ENCODE measurements at places on chromosomes 12 and 14.

GRCh38 chr12:13220838-13221237 is 24.3 kb downstream of the EMP1 start:
- DNase-seq = no peak

DNA sequence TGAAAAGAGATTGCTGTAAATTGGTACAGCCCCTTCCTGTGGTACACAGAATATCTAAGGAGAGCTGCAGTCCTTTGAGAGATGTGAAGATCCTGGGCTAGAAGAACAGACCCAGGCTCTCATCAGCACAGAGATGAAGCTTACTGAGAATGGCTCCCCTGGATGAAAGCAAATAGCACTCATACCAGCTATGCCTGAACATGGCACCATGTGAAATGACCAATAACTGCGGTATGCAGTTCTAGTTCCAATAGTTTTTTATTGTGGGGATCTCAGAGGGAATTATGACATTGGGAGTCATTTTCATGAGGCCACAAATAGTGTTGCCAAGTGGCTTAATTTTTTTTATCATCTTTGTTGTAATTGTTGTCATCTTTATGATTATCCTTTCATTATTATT is 15.4 kb upstream of the TRHDE start:
- no peak for DNase-seq

DNA sequence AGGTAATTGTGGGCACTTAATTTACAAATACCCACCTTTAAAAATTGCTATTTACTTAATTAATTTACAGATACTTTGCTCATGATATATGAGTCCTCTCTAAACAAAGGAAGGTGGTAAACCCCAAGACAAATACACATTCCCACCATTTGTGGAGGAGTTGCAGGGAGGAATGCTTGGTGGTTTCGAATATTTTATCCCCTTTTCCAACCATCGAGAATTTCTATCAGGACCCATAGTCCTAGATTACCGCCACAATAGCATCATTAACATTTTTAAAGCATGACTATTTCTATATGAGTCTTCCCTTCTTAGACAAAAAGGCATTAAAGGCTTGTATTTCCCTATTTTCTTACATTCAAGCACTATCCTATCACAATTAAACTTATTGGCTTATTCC is 34.2 kb upstream of the PLEKHA5 start:
- DNase-seq = no peak

DNA sequence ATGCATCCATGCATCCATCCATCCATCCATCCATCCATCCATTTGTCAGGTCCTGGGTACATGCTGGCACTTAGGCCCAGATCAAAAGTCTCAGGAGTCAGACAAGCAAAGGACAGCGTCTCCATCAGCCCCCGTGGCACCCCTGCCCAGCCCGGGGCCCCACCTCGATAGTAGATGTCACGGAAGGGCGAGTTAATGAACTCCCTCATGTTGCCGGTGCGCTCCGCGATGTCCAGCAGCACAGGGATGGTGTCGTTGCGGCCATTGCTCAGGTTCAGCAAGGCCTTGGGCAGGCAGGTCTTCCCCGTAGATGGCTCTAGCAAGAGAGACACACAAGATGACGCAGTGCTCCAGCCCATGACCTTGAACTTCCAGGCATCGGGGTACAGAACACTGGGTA is 30.4 kb downstream of the TRPV4 start:
- no peak for DNase-seq

DNA sequence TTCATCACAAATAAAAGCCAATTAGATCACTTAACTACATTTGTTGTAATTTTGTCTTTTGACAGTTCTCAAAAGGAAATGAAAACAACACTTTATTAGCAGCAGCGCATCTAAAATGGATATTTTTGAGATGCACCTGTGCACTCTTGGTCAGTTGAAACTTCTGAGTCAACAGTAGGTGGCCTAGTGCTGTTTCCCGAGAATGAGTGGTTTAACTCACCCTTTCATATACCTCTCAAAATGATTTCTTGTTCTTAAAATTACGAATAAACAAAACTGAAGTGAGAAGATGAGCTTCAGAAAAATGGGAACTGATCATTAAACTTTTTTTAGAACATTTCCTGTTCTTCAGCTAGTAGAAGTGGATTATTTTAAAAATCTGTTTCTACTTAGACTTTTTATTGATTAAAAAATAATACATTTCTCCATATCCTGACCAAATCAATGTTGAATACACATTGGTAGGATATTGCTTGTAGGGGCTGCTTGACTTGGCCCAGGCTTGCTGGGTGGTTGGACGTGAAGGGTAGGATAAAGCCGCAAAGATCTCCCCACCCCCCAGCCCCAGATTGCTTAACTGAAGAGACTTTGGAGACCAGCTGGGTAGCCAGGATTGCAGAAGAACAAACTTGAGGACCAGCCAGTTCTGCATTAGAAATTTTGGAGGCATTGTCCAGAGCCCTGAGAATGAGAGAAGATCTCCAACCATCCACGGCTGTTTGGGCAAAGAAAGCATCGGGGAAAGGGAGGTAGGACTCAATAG is 22.3 kb upstream of the STK38L start:
- DNase-seq = no peak

DNA sequence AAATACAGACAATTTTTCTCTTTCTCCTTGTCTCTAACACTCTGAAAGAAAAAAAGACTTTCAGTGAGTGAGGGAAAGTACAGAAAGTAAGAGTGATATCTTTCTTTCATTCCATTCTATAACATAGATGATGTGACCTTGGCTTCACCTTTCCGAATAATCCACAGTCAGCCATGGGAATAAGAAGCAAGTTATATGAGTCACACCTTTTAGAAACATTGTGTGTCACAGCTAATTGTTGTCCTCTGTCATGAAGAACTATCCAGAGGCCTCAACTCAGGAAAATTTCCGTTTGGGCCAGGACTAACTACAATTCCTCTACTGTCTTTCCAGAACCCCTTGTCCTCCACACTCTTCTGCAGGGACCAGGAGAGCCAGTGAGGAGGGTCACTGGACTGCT is 209.7 kb upstream of the FAR2 start:
- DNase-seq = no peak

- no peak for DNase-seq
Observed at GRCh38 chr12:12282761-12283425, 16.0 kb upstream of the LRP6 start.

DNA sequence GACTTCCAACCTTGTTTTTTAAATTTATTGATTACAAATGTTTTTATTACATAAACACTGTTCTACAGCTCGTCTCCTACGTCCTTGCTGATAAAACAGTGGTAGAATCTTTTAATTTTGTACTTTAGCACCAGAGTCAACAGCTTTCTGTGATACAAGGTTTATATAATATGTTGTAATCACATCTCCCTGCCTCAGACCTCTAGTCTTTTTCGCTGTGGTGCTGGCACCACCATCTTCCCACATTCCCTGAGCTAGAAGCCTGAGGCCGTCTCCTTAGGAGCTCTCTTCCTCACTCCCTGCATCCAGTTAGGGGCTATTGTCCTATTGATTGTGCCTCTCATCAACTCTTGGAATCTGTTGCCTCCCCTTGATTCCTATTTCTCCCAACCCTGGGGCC is 17.1 kb downstream of the MTHFD1 start:
- DNase-seq = no peak

DNA sequence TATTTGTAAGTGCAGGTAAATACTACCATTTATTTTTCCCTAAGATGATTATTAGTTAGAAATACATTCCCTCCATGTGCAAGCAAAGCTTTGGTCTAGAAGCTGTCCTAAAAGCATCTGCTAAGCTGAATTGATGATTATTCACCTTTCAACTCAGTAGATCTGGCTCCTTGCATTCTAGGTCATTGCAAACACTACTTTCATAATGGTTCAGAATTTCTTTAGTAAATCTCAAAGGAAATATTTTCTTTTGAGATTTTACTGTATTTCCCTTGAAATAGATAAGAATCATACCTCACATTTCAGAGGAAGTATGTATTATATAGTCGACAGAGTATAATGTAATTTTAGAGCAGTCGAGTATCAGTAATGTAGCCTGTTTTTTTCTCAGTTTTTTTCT is 2.4 kb downstream of the ETNK1 start:
- DNase-seq = no peak

- no peak for DNase-seq
Observed at GRCh38 chr14:78946949-78947348, 776.8 kb downstream of the NRXN3 start.

DNA sequence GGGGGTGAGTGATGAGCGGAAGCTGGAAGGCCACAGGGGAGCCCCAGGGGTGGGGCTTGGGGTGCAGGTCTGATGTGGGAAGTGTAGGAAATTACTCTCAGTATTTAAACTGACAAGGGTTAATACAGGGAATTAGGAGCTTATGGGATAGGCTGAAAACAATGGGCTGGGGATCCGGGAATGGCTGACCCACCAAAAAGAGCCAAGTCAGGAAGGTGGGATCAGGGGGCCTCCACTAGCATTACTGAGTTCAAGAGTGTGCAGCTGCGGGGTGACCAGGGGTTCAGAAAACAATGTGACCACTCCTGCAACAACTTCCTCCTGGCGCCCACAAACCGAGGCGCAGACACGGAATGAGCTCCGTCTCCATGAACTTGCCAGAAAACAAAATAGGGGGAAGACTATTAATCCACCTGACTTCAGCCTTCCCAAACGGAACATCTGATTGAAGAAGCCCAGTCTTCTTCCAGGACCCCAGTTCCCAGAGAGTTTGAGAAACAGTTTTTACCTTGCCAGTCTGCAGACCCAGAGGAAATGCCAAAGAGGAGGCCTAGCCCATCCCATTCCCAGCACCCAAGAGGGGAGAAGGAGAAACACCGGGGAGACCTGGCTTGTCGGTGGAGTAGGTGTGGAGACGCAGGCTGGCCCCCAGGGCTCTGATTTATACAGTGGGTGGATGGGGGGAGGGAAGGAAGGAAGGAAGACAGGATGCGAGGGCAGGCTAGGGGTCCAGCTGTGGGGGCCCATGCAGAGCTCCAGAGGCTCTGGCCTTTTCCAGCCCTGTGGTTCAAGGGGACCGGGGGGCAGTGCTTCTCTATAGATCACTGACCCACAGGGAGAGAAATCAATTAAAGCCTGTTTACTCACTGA is 16.5 kb upstream of the YY1 start:
- no peak for DNase-seq

DNA sequence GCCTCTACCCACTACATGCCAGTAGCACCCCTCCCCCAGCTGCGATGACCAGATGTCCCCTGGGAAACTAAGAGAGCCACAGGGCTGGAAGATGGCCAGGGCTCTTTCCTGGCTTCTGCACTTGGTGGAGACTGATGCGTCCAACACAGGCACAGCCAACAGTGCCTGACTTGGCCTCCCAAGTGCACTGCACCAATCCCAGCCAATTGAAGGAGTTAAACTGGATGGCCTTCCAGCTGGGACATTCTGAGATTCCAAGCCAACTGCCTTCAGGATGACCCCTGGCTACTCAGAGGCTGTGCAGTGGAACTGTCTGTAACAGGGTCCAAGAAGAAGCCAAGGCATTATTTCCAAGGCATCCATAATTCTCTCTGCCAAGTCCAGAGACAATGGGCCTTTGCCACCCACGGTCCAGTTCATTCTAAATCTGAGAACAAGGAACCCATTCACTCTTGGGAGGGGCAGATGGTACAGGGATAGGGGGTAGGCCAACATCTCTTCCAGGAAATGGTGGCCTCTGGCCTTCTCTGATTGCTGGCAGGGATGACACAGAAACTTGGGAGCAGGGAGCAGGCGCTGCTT is 35.2 kb downstream of the PRIMA1 start:
- DNase-seq = no peak

- no peak for DNase-seq
Observed at GRCh38 chr12:19641235-19642080, 202.2 kb downstream of the AEBP2 start.

GRCh38 chr14:91284146-91284790 is 39.8 kb upstream of the GPR68 start:
- no peak for DNase-seq

DNA sequence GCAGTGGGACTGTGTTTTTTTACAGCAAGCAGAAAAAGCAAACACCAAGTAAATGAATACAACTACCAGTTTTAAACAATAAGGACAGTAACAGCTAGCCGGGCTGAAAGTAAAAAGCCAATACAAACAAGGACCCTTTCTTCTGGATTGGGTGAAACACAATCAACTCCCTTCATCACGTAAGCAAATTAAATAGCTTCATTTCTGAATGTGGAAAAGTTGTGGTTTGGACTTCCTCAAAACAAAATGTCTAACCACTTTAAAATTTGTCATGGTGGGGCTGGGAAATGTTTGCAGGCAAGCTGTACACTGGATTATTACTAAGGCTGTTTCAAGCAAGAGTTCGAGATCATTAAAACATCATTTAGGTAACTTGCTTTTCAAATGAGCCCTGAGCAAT is 47.4 kb downstream of the TCHP start:
- no peak for DNase-seq

- DNase-seq = no peak
Observed at GRCh38 chr12:480831-481816, 21.4 kb downstream of the B4GALNT3 start.

DNA sequence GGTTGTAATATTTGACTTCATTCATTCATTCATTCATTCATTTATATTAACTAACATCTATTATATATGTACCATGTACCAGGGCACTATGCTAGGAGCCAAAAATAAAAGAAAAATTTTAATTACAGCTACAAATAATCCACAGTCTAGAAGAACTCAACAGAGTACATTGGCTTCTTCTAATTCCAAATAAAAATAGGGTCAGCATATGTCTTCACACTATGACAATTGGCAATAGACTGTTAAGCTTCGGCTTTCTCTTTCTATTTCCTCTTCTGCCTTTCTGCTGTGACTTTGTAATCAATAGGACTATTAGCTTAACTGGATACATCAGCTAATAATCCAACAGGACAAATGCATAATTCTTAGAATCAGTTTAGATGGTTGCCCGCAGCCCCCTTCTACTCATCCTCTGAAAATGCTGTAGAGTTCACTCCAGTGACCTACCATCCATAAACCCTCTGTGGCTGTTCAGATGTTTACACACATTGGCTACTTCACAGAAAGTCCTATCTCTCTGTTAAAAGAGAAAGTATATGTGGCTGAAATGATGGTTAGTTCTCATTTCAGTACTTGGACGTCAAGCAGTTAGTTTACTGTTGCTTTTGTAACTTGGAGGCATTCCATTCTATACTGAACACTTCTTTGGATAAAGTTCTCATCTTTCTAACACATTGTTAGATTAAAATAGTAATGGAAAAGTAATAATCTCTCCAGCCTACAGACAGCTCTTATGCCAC is 445.5 kb upstream of the GARIN6 start:
- DNase-seq = no peak

- no peak for DNase-seq
Observed at GRCh38 chr14:99419905-99420304, 60.8 kb downstream of the SETD3 start.

DNA sequence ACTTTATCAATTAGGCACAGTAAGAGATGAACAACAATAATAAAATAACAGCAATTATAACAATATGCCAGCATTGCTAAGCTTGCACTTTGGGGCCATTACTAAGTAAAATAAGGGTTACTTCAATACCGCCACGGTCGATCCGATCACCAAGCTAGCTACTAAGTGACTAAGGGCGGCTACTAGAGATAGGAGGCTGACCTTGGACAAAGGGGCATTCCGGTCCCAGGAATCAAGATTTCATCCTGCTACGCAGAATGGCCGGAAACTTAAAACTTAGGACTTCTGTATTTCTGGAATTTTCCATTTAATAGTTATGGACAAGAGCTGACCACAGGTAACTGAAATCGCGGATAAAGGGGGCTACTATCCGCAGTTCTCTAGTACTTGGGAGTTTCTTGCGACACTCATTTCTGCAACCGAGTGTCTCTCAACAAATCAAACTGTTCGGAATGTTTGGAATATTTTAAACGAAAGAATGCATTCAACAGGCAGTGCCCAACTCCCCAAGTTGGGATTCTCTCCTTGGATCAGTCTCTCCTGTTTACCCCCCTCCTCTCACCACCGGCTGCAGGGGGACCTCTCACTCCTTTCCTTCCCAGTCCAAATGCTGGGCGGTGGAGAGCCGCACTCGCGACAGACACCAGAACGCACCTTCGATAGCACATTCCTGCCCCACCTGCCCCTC is 650 bp downstream of the HEBP1 start:
- DNase-seq = no peak

Data from effector memory CD4-positive, alpha-beta T cell (primary cell).